ENCODE measurements at places on chromosomes 1 and 21.
A peak's percentile ranks its signal among the peaks of the same experiment; 100 is the strongest.

DNA sequence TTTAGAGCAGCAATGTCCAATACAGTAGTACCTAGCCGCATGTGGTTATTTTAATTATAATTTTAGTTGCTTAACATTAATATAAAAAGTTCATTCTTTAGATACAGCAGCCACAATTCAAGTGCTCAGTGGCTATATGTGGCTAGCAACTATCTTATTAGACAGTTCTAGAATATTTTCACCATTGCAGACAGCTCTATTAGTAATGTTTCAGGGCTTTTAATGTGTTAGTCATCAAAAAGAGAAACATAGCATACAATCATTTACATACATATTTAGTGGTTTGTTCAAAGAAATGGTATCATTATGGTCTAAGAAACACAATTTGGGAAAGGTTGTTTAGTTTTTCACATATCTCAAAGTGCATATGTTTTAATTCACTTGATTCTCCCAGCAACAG, 66.6 kb upstream of the DYNLT5 start:
- DNase-seq, result peak; percentile 20

DNA sequence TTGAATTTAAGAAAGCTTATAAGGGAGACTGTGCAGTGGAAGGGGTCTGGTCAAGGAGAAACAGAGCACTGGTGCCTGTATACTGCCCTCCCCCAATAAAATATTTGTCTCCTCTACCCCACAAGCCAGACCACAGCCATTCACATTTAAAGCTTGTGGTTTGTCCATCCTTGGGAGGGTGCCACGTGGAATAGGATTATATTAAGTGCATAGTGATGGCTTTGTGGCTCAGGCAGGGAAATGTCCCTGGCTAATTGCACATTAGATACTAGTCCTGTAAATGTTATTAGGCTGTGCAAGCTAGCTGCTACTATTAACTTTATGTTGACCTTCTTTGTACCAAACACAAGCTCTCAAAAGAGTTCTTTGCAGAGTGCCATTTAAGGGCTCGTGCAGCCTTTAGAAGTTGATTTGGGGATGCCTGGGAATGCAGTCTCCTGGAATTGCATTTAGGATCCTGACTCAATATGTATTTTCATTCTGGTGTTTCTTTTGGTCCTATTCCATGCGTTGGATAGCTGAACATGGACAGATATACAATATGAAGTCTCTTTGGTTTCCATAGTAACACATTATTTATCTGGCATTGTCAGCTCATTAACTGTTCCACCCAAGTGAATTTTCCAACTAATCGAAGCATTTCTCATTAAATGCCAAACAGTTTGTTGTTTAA, 210.6 kb downstream of the ROR1 start:
- DNase-seq, result peak; percentile 11

DNA sequence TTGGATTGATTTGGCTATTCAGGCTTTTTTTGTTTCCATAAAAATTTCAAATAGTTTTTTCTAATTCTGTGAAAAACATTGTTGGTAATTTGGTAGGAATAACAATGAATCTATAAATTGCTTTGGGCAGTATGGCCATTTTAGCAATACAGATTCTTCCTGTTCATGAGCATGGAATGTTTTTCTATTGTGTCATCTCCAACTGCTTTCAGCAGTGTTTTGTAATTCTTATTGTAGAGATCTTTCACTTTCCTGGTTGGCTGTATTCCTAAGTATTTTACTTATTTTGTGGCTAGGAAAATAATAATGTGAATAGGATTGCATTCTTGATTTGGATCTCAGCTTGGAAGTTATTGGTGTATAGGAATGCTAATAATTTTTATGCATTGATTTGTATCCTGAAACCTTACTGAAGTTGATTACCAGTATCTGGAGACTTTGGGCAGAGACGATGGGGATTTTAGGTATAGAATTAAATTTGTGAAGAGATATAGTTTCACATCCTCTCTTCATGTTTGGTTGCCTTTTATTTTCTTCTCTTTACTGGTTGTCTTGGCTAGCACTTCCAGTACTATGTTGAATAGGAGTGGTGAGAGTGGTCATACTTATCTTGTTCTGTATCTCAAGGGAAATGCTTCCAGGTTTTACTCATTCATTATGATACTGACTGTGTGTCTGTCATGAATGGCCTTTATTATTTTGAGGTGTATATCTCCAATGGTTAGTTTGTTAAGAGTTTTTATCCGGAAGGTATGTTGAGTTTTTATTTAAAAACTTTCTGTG, 57.3 kb downstream of the DRAM2 start:
- peak; percentile 56 for DNase-seq

- DNase-seq, result no peak
Measured at GRCh38 chr1:209560952-209561351, 22.6 kb upstream of the CAMK1G start.

- no peak for DNase-seq
Measured at GRCh38 chr21:32064281-32064910, 191.6 kb downstream of the HUNK start.

- DNase-seq, result no peak
Measured at GRCh38 chr1:1683104-1683905, 9.3 kb downstream of the SLC35E2B start.

- DNase-seq, result no peak
Measured at GRCh38 chr1:67484492-67484891, 54.3 kb upstream of the SERBP1 start.

DNA sequence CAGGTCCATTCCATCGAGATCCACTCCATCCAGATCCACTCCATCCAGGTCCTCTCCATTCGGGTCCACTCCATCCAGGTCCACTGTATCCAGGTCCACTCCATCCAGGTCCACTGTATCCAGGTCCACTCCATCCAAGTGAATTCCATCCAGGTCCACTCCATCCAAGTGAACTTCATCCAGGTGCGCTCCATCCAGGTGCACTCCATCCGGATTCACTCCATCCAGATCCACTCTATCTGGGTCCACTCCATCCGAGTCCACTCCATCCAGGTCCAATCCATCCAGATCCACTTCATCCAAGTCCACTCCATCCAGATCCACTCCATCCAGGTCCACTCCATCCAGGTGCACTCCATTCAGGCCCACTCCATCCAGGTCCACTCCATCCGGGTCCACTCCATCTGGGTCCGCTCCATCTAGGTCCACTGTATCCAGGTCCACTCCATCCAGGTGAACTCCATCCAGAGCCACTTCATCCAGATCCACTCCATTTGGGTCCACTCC, 157.4 kb downstream of the HUNK start:
- DNase-seq, result no peak

DNA sequence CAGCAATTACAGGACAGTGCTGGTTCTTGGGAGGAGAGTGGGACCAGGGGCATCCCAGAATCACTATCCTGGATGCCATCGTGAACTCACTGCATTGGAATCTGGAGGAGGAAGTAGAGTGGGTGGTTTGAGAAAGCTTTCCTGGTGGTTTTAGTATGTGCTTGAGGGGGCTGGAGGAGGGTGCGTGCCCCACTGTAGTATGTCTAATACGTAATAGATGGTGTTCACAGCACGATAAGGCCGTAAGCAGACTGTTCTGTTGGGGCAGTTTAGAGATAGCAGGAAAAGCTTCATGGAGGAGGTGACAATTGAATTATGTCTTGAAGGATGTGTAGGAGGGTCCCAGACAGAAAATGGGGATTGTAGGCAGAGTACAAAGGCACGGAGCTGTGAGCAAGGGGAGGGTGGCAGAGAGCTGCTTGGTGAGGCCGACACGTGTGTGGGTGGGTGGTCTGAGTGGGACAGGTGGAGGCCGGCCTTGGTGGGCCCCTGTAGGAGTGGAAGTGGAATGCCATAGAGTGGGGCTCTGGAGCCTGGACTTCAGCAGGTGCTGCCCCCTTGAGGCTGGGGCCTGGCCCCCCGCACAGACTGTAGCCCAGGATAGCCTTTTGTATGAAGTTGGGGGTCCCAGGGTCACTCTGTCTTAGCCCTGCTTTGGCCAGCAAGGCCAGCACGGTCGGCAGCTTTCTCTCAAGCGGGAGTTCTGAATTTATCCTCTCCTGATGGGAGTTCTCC, 37.0 kb downstream of the IL6R start:
- peak; percentile 29 for DNase-seq

GRCh38 chr1:35714921-35715567, 3.6 kb downstream of the C1orf216 start:
- no peak for DNase-seq

DNA sequence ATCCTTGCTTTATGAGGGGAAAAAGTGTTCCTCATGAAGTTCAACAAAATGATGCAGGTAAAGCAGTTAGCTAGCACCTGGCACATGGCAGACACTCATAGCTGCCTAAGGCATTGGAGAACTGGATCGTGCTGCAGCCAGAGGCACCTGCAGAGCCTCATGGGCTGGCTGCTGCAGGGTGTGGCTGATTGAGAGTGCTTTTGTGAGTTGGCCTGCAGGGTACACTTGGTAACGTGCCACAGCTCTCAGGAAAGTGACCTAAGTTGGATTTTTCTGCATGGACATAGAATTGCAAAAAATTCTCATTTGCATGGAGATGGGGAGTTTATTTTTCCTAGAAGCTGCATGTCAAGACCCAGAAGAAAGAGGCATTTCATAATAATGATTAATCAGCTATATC, 31.6 kb upstream of the IL20 start:
- peak; percentile 61 for DNase-seq

DNA sequence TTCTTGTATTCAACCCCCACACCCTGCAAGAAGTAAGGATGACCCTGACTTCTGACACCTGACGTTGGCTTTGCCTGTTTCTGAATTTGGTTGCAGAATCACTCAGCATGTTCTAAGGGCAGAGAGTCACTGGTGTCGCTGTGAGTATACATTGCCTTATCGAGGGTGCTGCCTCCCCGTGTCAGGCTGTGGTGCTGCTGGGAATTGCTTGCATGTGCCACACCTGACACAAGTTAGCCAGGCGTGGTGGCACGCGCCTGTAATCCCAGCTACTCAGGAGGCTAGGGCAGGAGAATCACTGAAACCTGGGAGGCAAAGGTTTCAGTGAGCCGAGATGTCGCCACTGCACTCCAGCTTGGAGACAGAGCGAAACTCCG, 45.9 kb downstream of the WDR4 start:
- peak; percentile 50 for DNase-seq
